Endothelial cell of umbilical vein (primary cell): ENCODE measurements at places on chromosomes 4 and X. TPM values are rescaled to one million over a fixed set of nuclear protein-coding genes. Genes with fewer than 3 reads are reported as not detected.
A peak's percentile ranks its signal among the peaks of the same experiment; 100 is the strongest.

Gene IL15
- 3.0 and 3.1 TPM in 2 replicates for total RNA-seq

DNA sequence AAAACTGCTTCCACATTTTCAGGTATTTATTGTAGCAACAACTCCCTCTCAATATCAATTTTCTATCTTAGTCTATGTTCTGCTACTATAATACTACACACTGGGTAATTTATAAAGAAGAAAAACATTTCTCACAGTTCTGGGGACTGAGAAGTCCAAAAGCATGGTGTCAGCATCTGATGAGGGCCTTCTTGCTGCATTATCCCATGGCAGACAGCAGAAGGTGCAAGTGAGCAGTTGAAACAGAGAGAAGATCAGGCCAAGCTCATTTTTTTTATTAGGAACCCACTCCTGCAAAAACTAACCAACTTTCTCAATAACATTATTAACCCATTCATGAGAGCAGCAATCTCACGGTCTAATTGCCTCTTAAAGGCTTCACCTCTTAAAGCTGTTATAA lies 376.0 kb downstream of the RAB28 start:
- no peak for DNase-seq

Gene TMPRSS11F
- not detected in 2 replicates for total RNA-seq

DNA sequence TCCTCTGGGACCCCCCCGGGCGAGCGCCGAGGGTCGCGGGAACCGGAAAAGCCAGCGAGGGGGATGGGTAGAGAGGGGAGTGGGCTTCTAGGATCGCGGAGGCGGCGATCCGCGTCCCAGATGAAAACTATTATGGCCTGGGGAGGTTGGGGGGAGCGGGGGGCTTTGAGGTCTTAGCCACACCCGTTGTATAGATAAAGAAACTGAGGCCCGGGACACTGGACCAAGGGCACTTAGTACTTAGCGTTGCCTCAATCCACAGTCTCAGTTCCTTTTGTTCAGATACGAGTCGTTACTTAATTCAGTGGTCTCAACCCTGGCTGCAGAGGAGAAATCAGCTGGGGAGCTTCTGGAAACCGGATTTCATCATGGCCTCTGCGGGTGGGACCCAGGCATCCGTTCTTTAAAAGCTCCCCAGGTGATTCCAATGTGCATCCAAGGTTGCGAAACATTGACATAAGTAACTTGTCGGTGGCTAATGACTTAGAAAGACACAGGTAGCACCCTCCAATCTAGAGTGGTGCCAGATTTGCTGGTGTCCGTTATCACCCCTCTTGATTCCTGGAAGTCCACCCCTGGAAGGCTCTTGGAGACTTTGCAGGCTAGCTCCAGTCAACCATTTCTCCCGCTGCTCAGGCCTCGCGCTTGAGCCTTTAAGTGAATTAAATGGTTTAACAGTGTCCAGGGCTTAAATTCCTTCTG lies 90.7 kb downstream of the GEMIN8 start:
- no peak for DNase-seq

DNA sequence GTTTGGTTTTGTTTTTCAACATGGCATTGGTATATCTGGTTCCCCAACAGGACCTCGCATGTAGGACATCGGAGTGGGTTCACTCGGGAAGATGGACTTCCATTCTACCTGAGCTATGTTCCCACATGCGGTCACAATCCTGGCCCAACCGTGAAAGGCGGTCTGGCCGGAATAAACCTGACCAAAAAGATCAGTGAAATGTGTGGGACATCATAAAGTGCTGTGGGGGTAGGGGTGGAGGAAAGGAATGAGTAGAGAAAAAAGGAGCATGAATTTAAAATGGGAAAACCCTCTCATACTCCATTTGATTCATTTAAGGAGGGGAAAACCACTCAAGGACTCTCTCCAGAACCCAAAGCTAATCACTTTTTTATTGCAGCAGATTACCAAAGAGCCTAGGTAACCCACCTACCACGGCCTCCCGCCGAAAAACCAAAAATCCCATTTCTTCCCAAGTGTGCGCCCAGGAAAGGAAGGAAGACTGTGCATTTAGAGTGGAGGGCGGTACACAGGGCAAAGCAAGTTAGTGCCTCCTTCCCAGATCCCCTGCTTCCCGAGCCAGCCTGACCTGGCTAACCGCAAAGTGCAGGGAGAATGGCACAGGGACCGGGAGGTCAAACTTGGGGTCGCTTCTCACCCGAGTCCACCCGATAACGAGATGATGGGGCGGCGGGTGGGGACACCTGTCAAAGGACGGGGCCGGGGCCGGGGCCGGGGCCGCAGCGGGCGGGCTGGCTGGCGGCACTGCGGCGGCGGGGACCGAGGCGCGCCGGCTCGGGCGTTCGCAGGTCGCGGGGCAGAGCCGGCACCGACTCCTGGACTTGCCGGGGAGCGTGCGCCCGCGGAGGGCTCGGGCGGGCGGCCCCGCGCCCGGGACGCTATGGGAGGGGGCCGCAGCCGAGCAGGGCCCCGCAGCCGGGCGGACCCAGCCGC lies 669 bp downstream of the TMEM150C start:
- DNase-seq, result peak; percentile 15

Gene SSX2
- total RNA-seq, result not detected in 2 replicates

Gene MAGEC3
- total RNA-seq, result not detected in 2 replicates

DNA sequence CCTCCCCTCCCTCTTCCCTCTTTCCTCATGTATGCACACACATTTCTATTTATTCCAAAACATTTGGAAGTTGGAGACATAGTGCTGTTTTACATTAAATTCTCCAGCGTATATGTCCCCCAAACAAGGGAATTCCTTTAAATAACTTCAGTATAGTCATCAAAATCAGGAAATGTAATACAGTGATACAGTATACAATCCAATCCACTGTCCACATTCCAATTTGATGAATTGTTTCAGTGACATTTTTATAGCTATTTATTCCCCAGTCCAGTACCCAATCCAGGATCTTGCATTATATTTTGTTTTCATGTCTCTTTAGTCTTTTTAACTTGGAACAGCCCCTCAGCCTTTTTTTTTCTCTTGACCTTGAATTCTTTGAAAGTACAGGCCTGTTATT lies 233.0 kb downstream of the DKK2 start:
- DNase-seq, result peak; percentile 58

- peak; percentile 73 for DNase-seq
Observed at GRCh38 chr4:159206427-159206871, 103.6 kb downstream of the RAPGEF2 start.

- no peak for DNase-seq
Observed at GRCh38 chr4:169017971-169018370, 7.9 kb upstream of the CBR4 start.

Gene CXXC4
- total RNA-seq, result not detected in 2 replicates

DNA sequence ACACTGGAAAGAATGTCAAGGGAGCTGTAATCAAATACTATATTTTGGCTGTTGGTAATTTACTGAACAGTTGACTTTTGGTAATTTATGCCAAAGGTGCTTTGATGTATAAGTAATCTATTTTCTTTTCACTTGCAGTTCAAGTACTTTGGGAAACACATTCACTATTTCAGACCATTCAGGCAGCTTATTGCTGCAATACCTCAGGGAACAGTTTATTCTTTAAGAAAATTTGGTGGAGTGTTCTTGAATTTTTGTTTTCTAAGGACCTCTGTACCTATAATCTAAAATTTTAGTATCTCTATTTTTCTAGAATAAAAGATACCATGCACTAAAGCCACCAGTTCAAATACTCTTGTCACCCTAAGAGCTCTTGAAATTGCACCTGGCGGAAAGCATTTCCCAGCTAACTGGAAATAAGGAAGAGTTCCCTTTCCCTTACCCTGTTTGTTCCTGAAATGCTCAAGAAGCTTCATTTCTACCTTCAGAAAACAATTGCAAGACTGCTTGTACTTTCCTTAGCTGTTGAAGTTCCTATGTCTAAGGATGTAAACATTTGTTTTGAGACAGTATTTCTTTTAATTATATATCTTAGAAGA lies 633.5 kb upstream of the FAT1 start:
- no peak for DNase-seq

GRCh38 chrX:132648895-132649294 lies 160.1 kb upstream of the MBNL3 start:
- DNase-seq, result no peak

Gene HSFX2
- total RNA-seq, result 0.55 TPM in 1 of 2 replicates, not detected in the other

Gene PHOX2B
- total RNA-seq, result not detected in 2 replicates

Gene QRFPR
- total RNA-seq, result not detected in 2 replicates

Gene PDCL2
- not detected in 2 replicates for total RNA-seq

DNA sequence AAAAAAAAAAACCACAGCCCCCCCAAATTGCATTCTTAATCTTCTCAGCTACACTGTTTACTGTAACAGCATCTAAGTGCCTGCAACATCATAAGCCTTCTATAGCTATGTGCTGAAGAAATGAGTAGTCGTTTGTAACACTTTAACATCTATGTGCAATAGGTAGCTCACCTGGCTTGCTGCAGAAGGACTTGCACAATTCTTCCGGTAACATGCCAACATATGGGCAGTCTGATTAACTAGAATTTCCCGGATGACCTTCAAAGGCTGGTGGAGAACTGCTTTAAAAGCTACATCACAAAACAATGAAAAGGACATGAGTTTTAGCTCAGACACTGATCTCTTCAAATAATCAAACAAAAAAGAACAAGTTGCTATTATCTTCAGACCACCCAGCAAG lies 52.9 kb downstream of the METTL14 start:
- no peak for DNase-seq

Gene TKTL2
- not detected in 2 replicates for total RNA-seq

- no peak for DNase-seq
Observed at GRCh38 chr4:126957556-126957955, 675.2 kb upstream of the INTU start.

DNA sequence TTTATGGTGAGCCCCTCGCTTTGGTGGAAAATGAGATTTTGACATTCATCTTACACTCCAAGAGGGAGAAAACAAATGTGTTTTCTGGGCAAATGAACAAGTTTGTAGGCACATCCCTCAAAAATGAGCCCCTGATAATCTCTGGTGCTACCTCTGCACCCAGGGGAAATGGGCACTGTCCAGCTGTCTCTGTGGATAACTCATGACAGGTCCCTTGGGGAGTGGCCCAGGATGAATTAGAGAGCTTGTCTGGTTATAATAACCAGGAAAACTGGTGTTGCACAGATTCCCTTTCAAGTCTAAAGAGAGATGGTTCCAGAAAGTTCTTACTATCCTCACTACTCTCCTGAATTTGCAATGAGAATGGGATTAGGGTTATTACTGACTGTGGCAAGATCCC lies 7.5 kb downstream of the RASL11B start:
- no peak for DNase-seq

Gene PTTG2
- not detected in 2 replicates for total RNA-seq

DNA sequence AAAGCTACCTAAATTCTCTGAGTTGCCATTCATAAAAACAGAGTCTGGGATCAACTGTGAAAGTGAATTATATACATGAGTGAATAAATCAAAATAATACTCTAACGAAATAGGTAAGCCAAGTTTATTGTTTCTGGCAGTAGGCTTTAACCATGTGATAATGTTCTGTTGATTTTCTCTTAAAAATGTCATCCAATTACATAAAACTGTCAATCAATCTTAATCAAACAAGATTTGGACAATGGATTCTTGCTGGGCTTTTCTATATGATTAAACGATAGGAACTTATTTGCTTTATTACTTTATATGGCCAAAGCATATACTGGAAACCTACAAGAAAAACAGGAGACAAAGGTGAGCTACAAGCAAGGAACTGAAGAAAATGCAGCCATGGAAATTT lies 148.8 kb downstream of the INPP4B start:
- DNase-seq, result no peak

Gene SNX12
- total RNA-seq, result 85.5 and 90.6 TPM in 2 replicates

- no peak for DNase-seq
Observed at GRCh38 chrX:140343226-140343868, 161.5 kb downstream of the SOX3 start.

GRCh38 chrX:40143001-40143400 lies 45.2 kb upstream of the BCOR start:
- DNase-seq, result no peak

Gene PDHA1
- total RNA-seq, result 138 and 162 TPM in 2 replicates

DNA sequence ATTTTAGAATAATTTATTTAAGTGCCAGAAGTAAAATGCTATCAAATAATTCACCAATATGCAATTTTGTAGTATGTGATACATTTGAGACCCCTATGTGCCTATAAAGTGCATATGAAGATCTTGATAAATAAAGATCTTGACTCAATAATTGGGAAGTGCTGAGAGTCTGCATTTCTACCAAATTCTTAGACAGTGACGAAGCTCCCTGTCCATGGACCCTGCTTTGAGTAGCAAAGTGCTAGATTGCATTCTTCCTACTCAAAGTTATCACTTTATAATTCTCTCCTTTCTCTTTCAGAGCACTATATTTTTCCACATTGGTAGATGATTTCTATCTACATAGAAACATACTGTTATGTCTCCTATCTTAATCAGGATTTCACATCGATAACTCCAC lies 1393.9 kb downstream of the ARAP2 start:
- DNase-seq, result no peak

Gene OCIAD2
- 99.0 and 123 TPM in 2 replicates for total RNA-seq

DNA sequence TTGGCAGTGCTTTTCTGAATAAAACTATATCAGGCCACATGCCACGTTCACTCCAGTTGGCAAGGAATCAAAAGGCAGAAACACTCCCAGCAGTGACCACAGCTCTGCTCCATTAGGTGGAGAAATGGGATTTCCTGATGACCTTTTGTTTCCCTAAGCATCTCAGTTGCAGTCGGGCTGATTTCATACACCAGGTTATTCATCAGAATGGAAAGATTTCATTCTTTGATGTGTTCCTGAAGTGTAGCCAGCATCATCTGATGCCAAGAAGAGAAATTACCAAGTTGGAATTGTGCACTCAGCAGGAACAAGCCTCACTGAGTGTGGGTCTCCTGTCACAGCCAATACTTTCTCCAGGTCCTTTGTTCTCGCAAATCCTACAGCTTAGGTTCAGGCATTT lies 193.7 kb downstream of the SPATA18 start:
- DNase-seq, result no peak
